ENCODE measurements at places on chromosomes 7 and 10.

DNA sequence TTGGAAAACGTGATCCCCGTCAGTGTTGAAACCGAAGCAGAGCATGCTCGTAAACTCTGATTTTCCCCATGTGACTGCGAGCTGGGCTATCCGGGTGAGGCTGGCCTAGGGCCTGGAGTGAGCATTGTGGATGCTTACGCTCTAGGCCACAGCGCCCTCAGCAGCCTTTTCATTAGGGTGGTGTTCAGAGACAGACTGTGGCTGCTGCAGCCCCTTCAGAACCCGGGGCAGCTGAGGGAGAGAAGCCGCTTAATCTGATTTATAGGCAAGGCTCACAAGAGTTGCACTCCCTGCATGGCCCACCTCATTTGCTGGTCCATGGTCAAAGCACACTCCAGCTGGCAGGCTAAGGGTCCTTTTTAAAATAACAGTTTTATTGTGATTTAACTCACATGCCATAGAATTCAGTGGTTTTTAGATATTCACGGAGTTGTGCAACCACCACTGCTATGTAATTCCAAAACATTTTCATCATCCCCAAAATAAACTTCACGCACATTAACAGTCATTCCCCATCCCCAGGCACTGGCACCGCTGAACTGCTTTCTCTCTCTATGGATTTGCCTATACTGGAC is 72.5 kb downstream of the SYPL1 start:
- DNase-seq, result no peak

DNA sequence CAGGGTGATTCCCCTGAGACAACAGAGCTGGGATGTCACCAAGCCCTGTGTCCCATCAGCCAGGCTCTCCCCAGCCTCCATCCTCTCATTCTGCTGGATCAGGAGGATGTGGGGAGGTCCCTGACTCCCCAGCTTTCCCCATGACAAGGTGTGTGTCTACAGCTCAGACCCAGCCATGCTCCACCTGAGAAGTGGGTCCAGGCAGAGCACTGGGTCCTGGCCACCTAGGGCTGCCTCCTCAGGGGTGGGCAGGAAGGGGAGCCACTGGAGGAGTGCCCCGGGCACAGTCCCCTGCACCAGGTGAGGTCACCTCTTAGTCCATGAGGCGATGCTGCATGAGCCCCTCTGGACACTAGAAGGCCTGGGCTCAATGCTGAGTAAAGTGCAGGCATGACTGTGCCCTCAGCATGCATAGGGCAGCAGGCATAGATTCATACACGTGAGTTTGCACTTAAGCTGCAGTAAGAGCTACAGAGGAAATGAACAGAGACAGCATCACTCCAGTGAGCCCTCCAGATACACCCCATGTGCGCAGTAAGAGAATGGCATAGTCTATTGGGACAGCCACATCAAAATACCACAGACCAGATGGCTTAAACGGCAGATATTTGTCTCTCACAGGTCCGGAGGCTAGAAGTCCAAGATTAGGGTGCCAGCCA is 48.3 kb downstream of the ALOX5 start:
- DNase-seq, result no peak

DNA sequence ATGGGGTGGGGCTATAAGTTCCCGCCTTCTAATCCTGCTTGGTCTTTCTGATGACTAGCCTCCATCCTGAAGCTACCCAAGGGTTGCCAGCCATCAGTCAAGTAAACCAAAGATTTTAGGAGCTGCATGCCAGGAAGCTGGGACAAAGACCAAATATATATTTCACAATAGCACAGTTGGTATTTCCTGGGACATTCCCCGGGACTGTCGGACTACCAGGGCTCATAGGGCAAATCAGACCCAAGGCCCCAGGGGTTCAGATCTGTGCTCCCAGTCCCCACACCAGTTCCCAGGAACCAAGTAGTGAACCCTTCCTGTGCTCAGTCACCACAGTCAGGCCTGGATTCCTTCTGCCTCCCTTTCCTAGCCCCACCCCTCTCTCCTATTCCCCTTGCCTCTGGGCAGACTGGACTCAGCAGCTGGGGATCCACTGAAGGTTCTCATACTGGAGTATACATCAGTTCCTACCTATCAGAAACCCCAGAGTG is 5.7 kb upstream of the CXCL12 start:
- no peak for DNase-seq

GRCh38 chr7:103867874-103868273 is 121.6 kb downstream of the RELN start:
- DNase-seq, result no peak

DNA sequence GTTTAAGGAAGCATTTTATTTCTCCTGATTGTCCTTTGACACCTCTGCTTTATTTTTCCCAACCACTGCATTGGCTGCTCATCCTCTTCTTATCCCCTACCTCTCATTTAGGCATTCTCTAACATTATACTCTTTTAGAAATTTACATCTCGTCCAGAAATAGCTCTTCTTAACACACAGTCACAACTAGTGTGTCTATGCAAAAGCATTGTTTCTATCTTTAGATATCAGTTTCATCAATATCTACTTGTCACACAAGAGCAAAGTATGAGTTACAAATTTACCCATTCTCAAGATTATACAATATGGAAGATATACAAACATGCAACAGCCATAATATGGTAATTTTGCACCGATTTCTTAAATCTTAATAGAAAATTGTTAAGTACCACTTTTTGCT is 35.7 kb upstream of the MDFIC start:
- no peak for DNase-seq

GRCh38 chr10:71213127-71213621 is 804 bp downstream of the UNC5B start:
- DNase-seq, result no peak

- DNase-seq, result no peak
Measured at GRCh38 chr10:80492848-80493521, 38.9 kb downstream of the TSPAN14 start.

DNA sequence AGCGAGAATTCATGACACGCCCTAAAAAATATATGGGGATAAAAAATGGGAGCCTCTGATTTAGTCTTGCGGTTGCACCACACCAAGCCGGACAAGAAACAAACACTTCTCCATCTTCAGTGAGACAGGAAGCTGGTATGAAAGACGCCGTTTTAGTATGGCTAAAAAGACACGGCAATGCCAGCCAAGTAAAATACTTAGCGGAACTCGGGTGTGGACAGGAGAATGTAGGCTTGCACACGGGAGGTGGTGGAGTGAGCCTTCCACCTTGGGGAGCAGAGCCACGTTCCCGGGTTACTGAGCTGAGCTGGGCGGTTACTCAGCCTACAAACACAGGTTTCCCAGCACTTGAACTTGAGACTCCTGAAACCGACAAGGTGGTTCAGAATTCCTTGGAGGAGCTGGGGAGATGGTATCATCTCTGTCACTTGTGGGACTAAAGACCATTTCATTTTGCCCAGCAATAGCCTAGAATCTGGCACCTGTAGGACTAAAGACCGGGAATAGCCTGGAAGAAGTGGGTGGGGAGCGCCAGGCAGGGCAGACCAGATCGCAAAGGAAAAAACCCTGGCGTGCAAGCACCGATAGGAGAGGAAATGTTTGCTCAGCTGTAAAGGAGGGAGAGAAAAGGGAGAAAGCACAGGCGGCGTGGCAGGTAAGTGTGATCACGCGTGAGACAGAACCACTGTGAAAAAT is 34.8 kb upstream of the SEPHS1 start:
- DNase-seq, result no peak

- no peak for DNase-seq
Measured at GRCh38 chr10:49571388-49571787, 32.5 kb upstream of the ERCC6 start.

All from activated CD8-positive, alpha-beta memory T cell treated with anti-CD3 and anti-CD28 coated beads for 1 hour (primary cell).